AG09309 (cell line): ENCODE measurements at places on chromosomes 2 and 18.

DNA sequence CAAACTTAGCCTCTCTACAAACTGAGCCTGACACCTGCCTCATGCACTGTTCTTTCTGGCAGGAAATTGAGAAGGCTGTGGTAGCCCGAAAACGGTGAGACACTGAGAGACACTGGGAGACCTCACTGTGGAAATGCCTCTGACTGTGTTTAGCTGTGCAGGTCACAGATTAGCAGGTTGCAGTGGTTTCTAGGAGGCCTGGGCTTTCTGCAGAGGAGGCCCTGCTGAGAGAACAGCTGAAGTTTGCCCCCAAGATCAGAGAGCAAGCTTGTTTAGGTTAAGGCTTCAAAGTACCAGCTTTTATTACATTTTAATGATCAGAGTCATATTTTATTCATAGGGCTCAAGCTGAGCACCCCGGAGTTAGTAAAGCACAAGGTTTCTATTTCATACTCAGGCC lies 68.7 kb upstream of the LYPD6 start:
- DNase-seq: no peak

- no peak for DNase-seq
Measured at GRCh38 chr2:240386326-240386725, 49.1 kb upstream of the GPC1 start.

DNA sequence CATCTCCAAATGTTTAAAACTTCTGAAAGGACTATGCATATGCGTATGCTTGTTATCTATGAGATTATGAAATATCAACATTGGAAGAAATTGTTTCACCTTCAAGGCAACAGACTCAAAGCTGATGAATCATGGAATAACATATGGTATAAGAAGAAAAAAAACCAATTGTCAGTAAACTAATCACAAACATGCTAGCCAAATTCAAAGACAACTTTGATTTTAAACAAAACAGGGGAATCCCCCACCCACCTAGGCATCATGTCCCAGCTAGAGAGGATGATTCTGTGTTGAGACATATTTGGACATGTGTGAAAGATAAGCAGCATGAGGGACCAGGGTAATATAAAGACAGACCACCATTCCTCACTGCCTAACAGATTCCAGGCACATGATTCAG lies 147.7 kb downstream of the WDPCP start:
- DNase-seq: no peak

DNA sequence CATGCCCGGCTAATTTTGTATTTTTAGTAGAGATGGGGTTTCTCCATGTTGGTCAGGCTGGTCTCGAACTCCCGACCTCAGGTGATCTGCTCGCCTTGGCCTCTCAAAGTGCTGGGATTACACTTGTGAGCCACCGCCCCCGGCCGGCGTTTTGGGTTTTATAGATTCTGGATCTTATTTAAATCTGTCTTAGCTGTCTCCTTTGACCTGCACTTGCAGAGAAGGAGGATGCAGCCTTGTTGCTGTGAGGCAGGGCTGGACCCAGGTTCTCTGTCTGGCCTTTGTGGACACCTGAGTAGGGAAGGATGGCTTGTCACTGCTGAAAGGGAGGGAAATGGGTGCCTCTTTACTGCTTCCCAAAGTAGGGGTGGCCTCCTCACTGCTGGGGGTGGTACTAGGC lies 83.0 kb upstream of the HS6ST1 start:
- DNase-seq: no peak

DNA sequence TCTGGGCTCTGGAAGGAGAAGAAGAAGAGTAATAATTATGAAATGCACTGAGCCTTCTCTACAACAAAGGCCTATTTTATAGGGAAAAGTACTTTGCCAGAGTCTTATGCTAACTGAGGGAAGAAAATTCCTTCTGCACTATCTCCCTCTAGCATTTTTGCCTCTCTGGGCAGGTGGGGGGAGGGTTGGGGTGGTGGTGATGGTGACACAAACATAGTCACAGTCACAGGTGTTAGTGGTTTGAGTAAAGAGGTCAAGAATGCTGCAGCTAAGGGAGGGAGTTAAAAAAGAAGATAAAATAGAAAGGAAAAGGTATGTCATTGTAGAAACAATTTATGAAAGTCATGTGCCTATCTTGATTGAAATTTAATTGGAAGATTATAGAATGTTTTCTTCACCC lies 140.8 kb upstream of the COL3A1 start:
- no peak for DNase-seq

DNA sequence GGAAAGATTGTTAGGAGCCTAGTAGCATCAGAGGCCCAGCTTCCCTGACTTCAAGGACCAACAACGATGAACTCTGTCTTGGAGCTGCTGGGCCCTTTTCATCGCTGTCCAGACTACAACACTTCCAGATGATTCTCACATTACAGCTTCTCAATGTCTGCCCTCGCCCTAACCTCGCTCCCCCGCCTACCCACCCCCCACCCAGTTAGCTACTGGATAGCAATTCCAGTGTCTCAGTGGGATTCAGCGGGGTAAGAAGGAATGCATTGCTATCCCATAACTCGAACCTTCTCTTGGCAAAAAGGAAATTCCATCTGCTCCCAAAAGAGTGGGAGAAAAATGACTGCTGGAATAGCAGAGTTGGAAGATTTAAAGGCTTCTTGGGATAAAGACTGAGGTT lies 65.0 kb downstream of the RPL37A start:
- no peak for DNase-seq

DNA sequence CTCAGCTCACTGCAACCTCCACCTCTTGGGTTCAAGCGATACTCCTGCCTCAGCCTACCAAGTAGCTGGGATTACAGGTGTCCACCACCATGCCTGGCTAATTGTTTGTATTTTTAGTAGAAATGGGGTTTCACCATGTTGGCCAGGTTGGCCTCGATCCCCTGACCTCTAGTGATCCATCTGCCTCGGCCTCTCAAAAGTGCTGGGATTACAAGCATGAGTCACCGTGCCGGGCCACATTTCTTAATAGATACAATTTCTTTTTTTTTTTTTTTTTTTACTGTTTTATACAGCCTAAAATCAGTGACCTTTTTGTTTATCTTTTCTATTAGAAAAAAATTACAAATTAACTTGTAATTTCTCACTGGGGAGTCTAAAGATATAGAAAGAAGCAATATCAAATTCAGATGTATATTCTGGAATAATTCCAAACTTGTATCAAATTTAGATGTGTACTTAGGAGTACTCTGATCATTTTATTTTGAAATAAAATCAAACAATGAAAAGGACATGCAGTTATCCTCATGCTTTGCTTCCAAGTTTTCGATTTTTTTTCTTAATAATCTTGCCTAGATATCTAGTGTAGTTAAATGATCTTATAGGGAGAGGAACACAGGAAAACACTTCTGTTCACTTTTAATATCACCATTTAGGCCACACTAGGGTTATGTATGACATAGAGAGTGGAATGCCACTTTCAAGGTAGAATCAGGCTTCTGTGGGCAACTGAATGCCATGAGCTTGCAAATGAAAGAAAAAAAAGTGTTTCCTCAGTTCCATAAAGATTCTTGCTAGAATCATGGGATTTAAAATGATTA lies 1089.3 kb downstream of the SUCLG1 start:
- DNase-seq: no peak

GRCh38 chr2:32941944-32942690 lies 4.6 kb upstream of the LTBP1 start:
- no peak for DNase-seq

DNA sequence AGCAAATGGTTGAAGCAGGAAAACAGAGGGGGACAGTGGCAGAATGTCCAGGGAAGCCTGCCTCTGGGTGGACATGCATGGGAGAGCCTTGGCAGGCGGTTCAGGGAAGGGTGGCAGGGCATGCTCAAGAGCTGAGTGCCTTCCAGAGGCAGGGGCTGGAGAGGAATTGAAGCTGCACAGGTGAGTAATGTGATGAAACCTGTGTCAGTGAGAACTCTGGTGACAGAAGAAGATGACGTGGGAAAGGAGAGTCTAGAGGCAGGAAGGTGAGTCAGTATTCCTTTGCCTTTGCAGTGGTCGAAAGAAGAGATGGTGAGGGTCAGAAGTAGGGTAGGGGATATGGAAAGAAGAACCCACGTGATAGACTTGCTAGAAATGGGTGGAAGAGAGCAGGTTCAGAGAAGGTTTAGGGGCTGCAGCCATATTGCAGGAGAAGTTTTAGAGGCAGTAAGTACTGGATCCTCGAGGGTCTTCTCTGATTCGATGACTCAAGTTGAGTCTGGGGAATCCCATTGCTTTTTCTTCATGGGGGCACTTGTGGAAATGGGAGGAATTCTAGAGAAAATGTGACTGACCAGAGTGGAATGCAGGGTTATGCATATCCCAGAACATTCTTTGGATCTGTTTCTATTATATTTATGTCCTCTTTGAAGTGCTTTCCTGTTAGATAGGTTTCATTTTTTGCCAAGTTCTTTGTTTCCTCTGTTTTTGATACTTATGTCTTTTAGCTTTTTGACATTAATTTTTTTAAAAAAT lies 37.4 kb downstream of the TMEM87B start:
- DNase-seq: no peak

- no peak for DNase-seq
Measured at GRCh38 chr2:240165034-240165433, 24.6 kb upstream of the OTOS start.

DNA sequence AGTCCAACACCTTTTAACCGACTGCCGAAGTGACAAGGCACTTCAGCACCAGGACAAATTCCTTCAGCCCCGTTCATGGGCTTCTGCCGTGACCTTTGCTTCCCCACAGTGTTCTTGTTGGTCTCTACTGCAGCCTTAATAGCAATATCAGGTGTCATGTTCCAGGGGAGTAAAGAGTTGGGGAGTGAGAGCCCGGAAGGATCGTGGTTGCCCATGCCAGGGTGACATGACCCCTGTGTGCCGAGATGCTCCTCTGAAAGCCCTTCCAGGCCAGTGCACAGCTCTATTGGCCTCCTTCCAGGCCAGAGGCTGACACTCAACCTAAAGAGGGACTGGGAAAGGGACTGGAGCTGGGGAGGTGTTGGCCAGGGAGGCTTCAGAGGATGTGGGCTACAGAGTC lies 279.2 kb downstream of the CYRIA start:
- no peak for DNase-seq

DNA sequence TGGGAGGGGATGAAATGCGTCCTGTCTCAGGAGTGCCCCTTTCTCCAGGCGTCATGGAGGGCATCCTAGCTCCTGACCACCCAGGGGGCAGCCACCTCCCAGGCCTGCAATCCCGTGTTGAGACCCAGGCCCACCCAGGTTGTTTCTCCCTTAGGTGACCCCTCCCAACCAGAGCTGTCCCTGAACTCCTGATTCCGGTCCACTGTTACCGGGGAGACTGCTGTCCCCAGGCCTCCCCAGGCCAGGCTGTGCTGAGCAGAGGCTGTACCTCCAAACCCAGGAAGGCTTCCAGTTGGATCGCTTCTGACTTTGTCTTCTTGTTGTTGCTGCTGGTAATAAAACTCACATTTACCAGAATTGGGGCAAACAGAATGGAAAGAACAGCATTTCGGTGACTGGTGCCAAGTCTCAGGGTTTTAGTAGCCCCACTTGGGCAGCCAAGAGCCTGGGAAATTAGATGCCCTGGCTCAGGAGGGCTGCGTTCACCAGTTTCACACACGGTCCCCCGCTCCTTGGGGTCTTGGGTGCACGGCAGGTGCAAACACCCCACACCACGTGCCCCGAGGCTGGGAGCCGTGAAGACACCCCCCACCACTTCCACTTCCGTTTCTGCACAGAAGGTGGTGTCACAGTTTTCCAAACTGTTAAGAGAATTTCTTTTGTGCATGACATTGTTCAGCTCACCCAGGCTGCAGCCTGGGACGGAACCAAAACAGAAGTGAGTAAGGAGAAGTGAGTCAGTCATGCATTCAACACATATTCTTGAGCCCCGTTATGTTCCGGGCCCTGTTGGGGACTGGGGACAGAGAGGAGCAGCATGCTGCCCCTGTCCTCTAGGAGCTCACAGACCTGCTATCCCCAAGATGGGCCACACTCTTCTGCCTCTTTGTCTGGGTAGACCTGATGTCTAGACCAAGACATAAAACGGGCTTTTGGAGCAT lies 29.4 kb downstream of the ITM2C start:
- no peak for DNase-seq
